Esophagus squamous epithelium (tissue), 5 donors: ENCODE measurements at places on chromosomes 4 and X.

DNA sequence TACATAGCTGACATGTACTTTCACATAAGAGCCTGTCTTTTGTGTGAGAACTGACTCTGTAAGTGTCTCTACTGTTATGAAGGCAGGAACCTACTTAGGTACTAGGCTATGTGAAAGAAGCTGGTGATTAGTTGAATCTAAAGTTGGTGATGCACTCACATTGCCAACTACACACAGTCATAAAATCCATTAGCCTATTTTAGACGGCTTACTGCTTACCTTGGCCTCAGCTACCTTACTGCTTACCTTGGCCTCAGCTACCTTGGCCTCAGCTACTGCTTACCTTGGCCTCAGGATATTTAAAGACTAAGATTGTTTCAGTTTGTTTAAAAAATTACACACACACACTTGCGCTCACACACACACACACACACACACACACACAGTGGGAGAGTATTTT, 549.7 kb downstream of the IL1RAPL1 start:
- H3K36me3 ChIP-seq, result no peaks in the 10 kb centered on the region
- no peak overlapping the region for H3K27ac ChIP-seq
- no peaks in the 10 kb centered on the region for H3K4me1 ChIP-seq
- no peaks in the 10 kb centered on the region for H3K27me3 ChIP-seq
- H3K4me3 ChIP-seq, result no peak overlapping the region

DNA sequence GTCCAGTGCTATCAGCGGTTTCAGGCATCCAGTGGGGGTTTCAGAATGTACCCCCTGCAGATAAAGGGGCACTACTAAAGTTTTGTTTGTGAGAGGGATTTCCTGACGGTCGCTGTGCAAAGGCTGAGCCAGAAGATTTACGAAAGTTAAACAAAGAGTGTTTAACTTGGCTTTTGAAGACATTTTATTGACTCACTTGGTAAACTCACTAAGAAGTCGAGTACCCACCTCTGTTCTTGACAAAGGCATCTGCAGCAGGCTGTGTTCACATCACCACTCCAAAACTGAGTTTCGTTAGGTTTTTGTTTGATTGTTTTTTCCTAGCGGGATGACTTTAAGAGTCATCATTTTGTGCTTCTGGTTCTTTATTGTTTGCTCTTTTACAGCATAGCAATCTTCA, 143.9 kb upstream of the TBL1X start:
- no peaks in the 10 kb centered on the region for H3K4me1 ChIP-seq
- H3K27me3 ChIP-seq, result no peaks in the 10 kb centered on the region

DNA sequence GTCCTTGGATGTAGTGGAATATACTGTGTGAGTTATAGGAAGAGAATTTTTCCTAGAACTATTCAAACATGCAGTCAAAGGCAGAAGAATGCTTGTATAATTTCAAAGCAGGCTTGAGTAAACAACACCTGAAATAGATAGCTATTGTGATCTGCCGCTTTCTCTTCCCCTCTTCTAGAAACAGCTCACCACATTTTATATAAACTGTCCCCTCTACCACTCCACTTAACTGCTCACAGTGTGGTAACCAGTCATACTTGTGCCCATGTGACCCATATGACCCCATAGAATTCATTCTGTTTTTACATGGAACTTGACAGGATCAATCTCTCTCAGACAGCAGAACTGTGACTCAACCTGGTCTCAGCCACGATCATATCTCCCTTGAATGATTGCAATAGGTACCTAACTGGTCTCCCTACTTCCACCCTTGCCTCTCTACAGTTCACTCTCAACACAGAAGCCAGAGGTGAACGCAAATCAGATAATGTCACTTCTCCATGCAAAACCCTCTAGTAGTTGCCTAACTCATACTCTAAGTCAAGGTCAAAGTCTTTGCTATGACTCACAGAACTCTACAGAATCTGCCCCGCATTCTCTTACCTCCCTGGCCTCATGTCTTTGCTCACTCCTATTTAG, 85.6 kb upstream of the EFHC2 start:
- H3K27me3 ChIP-seq, result no peaks in the 10 kb centered on the region
- DNase-seq, result no peak
- no peaks in the 10 kb centered on the region for H3K36me3 ChIP-seq

GRCh38 chr4:174512745-174513144, 9.5 kb downstream of the HPGD start:
- H3K27me3 ChIP-seq, result no peaks in the 10 kb centered on the region
- no peak overlapping the region for H3K4me3 ChIP-seq

GRCh38 chr4:4491396-4491893, 50.4 kb downstream of the STX18 start:
- no peak overlapping the region for H3K4me3 ChIP-seq
- H3K36me3 ChIP-seq, result no peaks in the 10 kb centered on the region
- no peaks in the 10 kb centered on the region for H3K27me3 ChIP-seq
- no peak overlapping the region for H3K27ac ChIP-seq

- H3K36me3 ChIP-seq, result no peaks in the 10 kb centered on the region
- DNase-seq, result no peak
- no peaks in the 10 kb centered on the region for H3K27me3 ChIP-seq
- no peak overlapping the region for H3K4me3 ChIP-seq
- H3K4me1 ChIP-seq, result no peaks in the 10 kb centered on the region
Measured at GRCh38 chr4:185682236-185682635, 129.8 kb downstream of the SORBS2 start.

GRCh38 chrX:100409610-100410590, at the start of gene PCDH19:
Gene PCDH19 (minus strand): TSS chrX:100410273. CDS start chrX:100408597, 1,676 bp downstream.
- DNase-seq, result no peak
- H3K36me3 ChIP-seq, result no peaks in the 10 kb centered on the region
- H3K4me1 ChIP-seq, result no peaks in the 10 kb centered on the region
- peak within 1 kb of the TSS; percentile 39 for H3K4me3 ChIP-seq

DNA sequence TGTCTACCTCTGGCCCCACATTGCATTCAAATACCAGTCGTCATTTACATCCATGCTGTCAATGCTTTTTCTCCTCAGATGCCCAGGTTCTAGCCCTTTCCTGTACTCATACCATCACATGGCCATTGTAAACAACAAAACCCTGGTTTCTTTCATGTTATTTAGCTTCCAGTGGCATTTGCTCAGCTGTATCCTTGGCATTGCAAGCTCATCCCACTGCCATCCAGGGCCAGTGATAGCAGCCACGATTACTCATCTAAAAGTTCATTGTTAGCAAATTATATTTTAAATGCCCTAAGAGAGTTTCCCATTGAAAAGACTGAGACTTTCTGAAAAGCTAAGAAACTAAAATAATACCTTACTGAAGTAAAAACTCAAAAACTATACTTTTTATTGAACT, 34.0 kb downstream of the VEGFC start:
- no peaks in the 10 kb centered on the region for H3K4me1 ChIP-seq
- DNase-seq, result no peak
- no peak overlapping the region for H3K4me3 ChIP-seq
- H3K36me3 ChIP-seq, result no peaks in the 10 kb centered on the region
- no peaks in the 10 kb centered on the region for H3K27me3 ChIP-seq

DNA sequence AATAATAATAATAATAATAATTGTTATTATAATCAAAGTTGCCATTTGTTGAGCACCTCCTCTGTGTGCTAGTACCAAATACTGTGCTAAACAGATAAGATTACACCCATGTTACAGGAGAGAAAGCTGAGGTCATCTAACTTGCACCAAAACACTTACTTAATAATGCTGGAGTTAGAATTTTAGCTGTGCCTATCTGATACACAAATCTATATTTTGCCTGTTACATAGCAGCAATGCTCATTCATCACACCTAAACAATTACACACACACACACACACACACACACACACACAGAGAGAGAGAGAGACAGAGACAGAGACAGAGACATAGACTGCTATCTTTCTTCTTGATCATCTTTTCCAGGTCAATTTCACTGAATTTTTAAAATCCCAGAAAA, 170.9 kb upstream of the KLF3 start:
- H3K36me3 ChIP-seq, result no peaks in the 10 kb centered on the region
- no peak overlapping the region for H3K27ac ChIP-seq
- H3K4me3 ChIP-seq, result no peak overlapping the region
- DNase-seq, result no peak
- no peaks in the 10 kb centered on the region for H3K27me3 ChIP-seq

GRCh38 chrX:72207366-72207765, 25.8 kb downstream of the PIN4 start:
- no peaks in the 10 kb centered on the region for H3K27me3 ChIP-seq
- no peak overlapping the region for H3K27ac ChIP-seq
- DNase-seq, result no peak
- no peaks in the 10 kb centered on the region for H3K4me1 ChIP-seq

DNA sequence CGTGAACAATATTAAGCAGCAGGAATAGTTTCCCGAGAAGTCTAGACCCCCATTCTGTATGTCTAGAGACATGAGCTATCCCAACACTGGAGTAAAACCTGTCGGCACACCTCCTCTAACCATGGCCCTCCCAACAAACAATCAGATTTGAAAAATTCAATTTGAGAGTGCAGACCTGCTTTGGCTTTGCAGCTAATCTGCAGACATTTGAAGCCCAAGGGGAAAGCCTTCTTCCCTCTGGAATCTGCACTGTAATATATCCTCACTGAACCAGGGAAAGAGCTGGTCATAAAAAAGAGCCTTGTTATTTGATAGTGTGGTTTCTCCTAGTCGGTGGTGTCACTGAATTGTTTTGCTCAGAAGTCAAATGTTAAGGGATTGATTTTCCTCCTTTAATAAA, 44.6 kb upstream of the KLHL34 start:
- H3K27me3 ChIP-seq, result no peaks in the 10 kb centered on the region
- no peak for DNase-seq
- H3K4me3 ChIP-seq, result no peak overlapping the region
- H3K36me3 ChIP-seq, result no peaks in the 10 kb centered on the region
- H3K4me1 ChIP-seq, result no peaks in the 10 kb centered on the region
